ENCODE measurements at places on chromosomes 3 and 15.

DNA sequence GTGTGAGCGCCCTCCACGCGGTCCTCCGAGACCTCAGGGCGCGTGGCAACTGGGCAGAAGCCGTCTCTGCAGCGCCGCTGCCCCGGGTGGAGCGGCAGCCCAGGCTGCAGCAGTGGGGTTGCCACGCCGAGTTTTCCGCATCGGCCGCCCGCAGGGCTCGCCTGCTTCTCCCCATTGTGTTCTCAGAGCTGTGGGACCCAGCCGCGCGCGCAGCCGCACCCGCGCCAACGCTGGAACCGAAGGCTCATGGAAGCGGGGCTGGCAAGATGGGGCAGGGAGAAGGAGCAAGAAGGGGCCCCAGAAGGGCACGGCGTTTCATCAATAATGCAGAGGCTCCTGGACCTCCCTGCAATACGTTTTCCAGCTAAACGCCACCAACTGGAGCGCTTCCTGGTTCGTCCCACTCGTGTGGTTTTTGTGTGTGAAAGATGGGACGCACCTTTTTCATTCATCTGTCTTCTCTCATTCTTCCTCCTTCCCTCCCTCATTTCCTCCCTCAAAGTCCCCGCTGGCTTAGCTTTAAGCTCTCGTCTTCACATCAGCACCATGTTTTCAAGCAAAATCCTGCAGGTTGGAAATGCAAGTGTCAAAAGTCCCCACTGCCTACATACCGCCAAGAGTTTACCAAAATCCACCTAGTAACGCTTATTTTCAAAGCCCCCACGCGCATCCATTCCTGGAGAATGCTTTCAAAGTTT is 1.2 kb downstream of the ROBO1 start:
- DNase-seq = no peak

DNA sequence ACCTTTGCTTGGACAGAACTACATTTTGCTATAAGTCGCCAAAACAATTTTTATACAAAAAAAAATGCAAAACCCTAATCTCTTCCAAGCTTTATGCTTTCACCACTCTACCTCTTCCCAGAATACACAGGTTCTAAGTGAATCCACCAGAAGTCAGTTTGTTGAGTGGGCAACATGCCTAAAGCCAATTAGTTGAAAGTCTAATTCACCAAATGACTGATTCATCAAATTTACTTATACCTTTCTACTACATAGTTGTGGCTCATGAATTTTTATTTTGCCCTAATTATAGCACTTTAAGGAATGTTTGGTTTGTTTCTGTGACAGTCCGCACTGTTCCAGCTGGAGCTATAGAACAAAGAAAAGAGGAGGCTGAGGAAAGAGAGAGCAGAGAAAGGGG is 265.9 kb upstream of the TGFBR2 start:
- DNase-seq = no peak

DNA sequence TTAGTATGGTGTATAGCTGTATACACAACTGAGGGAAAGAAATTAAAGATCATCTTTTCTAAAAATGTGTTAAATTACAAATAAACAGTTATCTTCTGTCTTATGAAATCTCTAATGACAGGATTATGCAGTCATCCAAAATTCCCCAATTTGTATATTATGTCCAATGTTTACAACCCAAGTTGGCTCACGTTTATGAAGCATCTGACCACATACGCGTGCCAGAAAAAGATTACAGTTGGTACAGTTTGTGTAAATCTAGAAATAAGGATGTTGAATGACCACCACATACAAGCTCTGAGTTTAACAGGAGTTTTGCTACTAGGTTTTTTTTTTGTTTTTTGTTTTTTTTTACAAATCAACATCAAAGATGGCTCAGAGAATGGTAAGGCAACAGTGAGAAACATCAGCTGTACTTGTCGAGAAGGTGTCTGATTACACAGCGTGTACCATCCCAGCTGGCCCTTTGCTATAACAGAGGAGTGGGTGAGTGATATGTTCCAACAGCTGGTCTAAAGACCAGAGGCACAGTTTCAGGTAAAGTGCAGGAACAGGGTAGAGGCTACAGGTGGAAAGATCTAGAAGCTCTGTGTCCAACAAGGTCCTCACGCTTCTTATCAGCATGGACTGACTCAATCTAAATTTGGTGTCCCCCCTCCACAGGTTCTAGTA is 47.1 kb downstream of the USF3 start:
- no peak for DNase-seq

DNA sequence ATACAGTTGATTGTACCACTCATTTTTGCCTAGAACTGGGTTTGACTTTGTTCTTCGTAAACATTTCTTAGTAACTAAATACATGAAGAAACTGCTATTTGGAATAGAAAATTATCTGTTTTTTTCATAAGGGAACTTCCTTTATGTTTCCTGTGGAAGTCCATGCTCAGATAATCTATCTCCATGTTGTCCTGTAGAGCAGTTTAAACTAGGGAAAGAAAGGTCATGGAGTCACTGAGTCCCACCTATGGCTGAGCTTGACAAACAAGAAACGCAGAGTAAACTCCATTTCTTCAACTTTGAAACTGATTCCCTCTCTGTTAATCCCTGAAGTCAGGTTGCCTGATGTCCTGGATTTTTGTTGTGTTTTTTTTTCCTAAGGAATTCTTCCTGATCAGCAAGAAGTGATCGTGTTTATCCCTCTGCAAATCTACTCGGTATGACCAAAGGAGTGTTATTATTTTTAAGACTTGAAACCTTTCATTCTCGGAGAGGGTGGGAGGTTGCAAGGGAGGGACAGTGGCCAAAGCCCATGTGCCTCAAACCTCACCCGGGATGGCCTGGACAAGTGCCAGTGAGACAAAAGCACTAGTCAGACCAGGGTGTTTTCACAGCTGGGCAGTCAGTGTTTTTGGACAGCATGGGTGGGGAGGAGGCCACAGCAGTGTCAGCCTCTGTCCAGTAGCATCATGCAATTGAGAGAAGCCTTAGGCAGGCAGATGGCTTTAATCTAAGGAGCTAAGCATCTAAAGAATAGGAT is 129.8 kb upstream of the PHLDB2 start:
- no peak for DNase-seq

DNA sequence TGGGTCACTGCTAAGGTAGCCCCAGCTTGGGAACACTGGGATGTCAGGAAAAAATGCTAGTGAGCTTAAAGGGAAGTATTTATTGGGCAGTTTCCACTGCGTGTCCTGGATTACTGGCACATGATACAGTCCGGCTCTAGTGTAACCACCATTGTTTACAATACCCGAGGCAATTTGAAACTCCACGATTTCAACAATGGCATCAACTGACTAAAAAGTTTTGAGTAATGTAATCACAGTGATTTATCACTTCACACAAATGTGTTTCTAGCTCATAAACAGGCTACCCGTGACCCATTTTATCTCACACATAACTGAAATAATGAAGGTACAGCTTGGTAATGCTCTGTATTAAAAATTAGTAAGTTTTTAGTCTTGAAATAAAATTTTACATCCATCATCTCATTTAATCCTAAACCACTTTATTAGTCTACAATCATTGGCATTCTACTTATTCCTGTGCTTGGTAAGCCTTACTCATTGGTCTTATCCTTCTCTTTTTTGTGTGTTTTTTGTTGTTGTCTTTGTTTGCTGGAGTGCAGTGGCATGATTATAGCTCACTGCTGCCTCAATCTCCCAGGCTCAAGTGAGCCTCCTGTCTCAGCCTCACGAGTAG is 7.6 kb downstream of the ZMAT3 start:
- no peak for DNase-seq

- no peak for DNase-seq
Observed at GRCh38 chr15:83692746-83693581, 39.0 kb downstream of the ADAMTSL3 start.

GRCh38 chr3:142028243-142028777 is 121.0 kb downstream of the TFDP2 start:
- peak; percentile 54 for DNase-seq

GRCh38 chr15:66921319-66921915 is 144.0 kb upstream of the SMAD3 start:
- DNase-seq = peak; percentile 54

DNA sequence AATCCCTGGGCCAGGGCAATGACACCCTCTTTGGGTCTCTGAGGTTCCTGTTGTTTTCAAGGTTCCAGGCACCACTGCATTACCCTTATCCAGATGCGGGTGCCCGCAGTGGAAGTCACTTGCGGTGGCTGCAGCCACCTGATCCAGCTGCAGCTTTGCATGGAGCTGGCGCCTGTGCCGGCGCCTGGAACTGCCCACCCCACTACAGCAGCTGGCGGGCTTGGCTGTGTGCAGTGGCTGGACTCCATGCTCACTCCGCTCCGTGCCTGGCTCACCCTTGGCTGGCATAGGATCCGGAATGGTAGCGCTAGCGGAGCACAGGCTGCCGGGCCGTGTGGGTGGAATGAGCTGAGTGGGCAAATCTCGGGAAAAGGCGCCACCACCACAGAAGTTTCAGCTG is 832.6 kb upstream of the CADM2 start:
- DNase-seq = no peak

DNA sequence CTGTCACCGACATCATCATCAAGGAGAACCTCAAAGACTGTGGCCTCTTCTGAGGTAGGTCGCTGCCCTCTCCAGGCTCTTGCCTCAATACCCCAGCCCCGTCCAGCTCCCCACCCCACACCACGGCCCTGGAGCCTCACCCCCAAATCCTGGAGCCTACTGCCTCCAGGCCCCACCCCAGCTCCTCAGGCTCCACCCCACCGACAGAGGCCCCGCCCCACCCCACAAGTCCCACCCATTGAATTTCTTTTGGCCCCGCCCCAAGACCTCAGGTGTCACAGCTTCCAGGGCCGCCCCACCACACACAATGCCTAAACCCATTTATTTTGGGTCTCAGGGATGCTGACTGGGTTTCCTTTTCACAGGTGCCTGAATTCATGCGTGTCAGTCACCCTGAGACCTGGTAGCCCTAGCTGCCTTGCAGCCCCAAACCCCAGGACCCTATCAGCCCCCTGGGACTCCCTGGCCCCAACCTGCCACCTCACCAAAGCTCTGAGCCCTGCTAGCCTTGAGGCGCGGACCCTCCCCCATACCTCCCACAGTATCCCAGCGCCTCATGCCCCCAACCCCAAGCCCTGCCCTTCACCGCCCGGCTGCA is 3.6 kb downstream of the GNAT1 start:
- DNase-seq = no peak

DNA sequence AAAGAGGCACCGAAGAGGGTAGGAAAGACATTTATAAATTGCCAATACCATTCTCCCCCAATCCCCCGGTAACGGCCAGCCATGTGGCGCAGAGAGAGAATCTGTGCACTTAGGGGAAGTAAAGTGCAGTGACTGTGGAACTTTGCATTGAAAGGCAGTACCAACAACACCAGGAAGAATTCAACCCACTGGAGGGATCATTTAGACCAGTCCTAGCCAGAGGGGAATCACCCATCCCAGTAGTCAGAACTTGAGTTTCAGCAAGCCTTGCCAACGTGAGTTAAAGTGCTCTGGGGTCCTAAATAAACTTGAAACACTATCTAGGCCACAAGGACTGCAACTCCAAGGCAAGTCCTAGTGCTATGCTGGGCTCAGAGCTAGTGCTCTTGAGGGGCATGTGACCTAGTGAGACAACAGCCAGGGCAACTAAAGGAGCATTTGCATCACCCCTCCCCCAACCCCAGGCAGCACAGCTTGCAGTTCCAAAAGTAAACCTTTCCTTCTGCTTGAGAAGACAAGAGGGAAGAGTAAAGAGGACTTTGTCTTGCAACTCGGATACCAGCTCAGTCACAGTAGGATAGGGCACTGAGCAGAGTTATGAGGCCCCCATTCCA is 15.0 kb downstream of the CEP70 start:
- no peak for DNase-seq

DNA sequence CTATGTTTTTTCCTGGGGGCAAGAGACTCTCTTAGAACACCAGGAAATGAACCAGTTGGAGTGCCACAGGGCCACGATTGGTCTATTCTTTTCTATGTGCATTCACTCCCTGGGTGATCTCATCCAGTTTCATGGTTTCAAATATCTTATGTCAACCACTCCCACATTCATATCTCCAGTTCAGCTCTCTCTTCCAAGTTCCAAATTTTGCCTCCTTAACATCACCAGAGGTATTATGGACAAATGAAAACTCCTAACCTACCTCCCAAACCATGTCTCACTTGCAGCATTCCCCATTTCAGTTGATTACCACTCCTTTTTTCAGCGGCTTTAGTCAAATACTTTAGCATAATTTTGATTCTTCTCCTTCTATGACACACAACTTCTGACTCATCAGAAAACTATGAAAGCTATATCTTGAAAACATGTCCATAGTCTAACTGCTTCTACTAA is 203.1 kb upstream of the SEMA6D start:
- DNase-seq = no peak

- DNase-seq = no peak
Observed at GRCh38 chr3:9041626-9042025, 78.4 kb upstream of the RAD18 start.

- DNase-seq = no peak
Observed at GRCh38 chr3:159992589-159992988, 4.0 kb downstream of the IL12A start.

DNA sequence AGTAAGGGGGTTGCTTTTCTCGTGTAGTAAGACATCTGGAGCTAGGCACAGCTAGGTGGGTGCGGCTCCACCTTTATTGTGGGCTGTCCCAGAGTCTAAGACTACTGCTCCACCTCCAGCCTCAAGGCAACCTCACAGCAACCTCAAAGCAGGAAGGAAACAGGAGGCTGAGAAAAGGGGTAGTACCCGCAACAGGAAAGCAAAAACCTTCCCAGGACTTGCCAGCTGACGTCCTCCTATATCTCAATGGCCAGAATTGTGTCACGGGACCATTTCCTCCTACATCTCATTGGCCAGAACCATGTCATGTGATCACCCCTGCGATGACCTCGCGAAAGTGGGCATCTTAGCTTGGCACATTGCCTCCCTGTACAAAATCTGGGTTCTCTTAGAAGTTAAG is 4.3 kb upstream of the GPR160 start:
- DNase-seq = peak; percentile 22

DNA sequence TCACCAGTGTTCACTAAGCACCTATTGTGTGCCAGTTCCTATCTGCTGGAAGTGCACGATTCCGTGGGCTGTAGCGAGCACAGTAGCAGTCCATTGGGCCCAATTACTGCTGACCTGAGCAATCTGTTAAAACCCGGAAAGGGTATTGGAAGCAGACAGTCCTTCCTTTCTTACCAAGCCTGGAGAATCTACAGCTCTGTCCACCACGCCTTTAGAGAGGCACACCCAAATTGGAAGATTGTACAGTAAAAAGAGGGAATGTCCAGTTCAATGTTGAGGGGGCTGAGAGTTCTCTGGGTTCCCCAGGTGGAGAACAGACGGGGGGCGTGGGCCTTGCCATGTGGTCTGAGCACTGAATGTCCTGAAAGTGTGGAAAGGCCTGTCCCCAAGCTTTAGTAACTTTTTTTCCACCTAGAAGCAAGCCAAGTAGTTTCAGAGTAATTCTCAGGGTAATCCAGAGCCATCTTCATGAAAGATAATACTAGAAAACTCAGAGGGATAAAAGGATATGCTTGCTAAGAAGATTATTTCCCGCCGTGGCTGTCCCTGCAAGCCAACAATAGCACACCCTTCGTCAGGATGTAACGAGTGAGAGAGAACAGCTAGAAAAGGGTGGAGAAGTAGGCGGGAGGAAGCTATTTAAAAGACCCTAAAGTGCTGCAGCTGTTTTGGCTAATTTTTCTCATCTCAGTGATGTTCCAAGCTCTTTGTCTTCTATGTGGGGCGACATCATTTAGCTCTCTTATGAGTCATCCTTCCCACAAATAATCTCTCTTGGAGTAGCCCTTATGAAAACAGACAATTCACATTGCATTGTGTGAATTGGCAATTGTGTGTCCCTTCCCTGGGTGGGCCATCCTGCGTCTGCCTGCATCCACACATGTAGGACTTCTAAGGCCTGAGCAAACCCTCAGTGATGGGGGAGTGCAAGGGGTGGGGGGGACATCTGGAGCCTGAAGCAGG is 181.0 kb downstream of the ATG7 start:
- DNase-seq = no peak

- no peak for DNase-seq
Observed at GRCh38 chr3:193764959-193765358, 172.0 kb downstream of the OPA1 start.
